ENCODE measurements at places on chromosomes 2 and 18. TPM values are rescaled to one million over a fixed set of nuclear protein-coding genes. Genes with fewer than 3 reads are reported as not detected.

Gene OXER1
- total RNA-seq, result 0.30 TPM

Gene CRYGD
- not detected for total RNA-seq

Gene MTLN
- total RNA-seq, result 73.8 TPM

Gene SPP2
- not detected for total RNA-seq

Gene ST6GAL2
- total RNA-seq, result 5.7 TPM

Gene SCYGR4
- total RNA-seq, result not detected

Gene C2orf66
- total RNA-seq, result not detected

Gene PDK1
- total RNA-seq, result 18.6 TPM

Gene MC5R
- 0.57 TPM for total RNA-seq

Gene GPBAR1
- total RNA-seq, result 0.31 TPM

DNA sequence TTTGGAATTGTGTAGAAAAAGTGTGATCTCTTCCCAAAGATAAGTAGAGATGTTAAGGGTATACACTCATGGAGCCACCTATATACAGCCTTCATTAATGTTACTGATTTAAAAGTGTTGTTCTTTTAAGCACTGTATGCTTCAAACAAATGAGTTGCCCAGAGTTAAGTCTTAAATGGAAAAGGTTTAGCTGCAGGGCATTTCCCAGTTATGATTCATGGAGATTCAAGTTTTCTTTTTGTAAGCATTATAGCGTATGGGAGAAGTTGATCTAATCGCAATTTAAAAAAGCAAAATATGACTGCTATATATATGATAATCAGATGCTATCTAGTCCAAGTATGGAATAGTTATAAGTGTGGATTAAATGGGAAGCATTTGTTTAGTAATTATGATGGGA, 4.8 kb downstream of the PDK1 start:
- DNase-seq, result no peak

- no peak for DNase-seq
Measured at GRCh38 chr2:62032096-62032495, 126.6 kb downstream of the COMMD1 start.

GRCh38 chr2:26516246-26516645, 38.3 kb upstream of the OTOF start:
- DNase-seq, result no peak

DNA sequence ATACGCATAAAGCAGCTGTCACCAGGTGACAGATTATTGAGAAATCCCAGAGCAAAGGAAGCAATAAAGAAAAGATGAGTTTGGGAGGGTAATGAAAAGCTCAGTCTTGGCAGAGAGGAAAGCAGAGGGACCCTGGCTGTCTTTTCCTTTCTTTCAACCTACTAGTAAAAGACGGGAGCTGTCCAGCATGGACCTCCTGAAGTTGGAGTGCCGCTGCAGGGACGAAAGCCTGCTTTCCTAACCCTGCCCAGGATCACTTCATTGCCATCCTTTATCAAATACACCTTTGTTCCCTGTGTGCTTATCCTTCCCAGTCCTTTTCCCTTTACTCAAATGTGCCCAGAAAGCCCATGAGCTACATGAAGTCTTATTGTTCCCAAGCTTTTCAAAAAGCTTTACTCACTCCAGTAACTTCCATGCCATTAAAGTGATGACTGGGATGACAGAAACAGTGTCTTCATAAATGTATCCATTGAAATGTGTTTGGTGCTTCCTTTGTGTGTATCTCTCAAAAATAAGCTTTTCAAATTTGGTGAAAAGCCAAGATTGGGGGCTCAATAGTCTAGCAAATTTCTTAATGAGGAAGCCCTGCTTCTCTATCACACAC, 3.7 kb upstream of the SPR start:
- DNase-seq, result no peak

DNA sequence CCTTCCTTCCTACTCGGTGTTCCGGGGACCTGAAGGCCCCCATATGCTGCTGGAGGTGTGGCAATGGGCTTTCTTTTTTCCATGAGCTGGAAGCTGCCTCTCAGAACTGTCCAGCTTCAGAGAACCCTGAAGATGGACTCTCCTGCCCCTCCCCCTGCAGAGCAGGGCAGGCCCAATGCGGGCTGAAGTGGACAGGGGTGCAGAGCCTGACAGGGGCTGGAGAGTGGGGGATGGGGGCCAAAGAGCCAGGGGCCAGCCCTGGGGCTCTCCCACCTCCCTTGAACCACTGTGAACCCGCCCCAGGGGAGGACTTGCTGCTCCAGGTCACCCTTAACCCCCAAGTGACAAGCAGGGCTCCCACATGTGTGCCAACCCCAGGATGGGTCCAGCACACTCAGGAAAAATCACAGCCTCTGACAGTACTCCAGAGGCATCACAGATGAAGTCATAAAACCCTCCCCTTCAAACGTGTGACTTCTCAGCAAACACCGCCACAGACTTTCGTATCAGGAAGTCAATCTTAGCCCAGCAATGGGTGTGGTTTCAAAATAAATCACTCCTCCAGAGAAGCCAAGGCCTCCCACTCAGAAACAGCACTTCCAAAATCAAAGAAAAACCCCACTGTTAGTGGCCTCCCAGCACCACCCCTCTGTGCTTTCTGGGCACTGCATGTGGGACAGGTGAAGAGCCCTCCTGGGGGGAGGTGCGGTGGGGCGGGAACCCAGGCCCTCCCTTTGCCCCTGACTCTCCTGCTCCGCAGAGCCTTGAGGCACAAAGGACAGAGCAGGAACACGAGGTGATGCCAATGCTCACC, 135.8 kb downstream of the HDAC4 start:
- no peak for DNase-seq

DNA sequence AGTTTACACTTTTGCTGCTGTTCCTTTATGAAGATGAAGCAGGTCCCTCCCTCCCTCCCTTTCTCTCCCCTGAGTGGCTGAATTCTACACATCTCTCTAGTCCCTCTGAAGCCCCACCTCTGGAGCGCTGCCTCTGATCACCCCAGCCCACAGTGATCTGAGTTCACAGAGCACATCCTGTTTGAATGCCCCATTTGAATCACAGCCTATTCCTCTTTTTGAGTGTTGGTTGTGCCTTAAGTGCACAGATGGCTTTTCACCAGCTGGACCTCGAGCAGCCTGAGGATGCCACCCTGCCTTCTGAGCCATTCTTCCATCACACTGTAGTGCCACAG, 87.1 kb downstream of the ITGB1BP1 start:
- DNase-seq, result no peak

DNA sequence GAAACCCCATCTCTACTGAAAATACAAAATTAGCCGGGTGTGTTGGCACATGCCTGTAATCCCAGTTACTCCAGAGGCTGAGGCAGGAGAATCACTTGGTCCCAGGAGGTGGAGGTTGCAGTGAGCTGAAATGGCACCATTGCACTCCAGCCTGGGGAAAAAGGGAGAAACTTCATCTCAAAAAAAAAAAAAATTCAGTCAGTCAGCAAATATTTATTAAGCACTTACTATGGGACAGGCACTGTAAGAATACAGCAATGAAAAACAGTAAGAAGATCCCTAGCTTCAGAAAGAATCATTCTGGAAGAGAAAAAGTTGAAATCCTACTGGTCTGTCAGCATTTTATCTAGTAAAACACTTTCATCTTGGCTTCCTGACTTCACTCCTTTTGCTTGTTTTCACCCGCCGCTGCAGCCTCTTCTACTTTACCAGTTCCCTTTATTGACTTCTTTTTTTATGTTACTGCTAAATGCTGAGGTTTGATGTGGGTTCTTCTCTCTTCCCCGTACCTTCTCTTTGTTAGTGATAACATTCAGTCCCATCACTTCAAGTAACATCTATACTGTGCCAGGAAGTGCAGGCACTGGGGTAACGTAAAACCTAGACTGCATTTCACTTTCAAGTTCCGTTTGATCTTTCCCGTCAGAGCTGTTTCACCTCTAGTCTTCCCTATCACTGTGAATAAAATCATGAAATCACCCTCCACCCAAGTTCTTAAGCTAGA, 10.8 kb upstream of the TAF4B start:
- no peak for DNase-seq

DNA sequence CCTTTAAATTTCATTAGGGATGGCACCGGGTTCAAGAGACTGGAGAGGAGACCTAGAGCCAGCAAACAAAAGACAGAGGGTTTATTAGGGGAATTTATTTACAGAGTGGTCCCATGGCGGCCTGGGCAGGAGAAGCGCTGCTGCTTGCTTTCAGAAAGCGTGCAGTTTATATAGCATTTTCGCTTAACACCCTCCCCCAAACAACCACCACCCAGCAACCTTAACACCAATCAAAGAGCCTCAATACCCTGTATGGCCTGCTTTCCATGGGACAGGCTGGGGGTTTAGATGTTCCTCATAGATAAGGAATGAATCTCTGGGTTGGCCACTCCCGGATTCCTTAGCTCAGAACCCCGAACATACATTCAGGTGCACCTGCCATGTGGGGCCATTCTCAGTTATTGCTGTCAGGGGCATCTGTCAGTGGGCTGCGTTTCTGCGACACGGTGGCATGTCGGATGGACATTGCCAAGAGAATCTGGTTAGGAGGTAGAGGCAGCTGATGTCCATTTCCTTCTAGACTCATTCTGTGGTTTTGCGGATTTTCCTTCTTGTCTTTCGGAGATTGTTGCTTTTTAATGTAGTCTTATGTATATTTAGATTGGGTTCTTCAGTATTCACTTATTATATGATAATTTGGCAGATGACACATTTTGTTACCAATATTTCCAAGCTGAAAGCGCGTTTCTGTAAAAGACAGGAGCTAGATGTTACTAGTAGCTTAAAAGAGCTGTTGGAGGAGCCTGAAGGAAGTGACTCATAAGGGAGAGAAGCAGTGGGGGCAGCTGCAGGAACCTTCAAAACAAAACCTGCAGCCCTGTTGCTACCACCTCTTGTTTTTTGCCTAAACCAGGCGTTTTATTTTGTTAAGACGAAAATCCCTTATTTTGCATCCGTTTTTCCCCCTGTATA, 7.2 kb downstream of the AGAP1 start:
- DNase-seq, result no peak

DNA sequence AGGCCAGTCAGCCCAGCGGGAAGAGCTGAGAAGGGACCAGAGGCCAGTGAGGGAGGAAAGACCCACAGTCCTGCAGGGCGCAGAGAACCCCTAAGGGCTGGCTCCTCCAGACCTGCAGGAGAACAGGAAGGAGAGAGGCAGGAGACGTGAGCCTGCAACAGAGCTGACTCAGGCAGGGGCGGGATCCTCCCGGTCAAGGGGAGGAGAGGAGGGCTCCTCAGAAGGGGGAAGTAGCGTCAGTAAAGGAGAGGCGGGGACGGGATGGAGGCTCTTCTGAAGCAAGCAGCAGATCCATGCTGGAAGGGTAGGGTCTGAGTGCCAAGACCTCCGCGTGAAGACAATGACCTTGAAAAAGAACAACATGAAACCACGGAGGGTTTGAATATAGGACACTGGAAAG, 50.8 kb downstream of the TRABD2A start:
- no peak for DNase-seq

DNA sequence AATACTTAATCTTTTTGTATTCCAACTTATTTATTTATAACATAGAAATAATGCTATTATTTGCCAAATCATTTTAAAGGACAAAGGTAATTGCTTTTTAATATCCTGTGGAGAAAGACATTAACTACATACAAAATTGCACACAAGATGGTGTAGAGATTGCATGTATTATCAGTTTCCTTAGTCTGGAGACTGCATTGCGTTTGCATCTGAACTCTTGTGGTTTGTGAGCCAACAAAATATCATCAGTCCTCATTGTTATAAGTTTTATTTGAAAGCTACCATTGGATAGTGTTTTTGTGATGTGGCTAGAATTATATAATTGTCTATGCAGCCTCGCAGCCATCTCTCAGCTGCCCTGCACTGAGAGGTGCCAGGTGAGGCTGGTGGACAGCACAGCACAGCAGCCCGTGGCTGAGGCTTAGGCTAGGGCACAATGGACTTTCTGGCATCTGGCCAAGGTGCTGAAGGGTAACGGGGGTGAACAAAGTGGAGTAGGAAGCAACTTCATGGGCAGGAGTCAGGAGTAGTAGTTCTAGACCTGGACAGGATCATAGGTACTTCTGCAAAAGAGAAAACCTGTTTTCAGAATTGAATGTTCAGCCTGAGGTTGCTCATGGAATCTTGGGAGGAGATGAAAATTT, 15.1 kb downstream of the RASGRP3 start:
- DNase-seq, result no peak

DNA sequence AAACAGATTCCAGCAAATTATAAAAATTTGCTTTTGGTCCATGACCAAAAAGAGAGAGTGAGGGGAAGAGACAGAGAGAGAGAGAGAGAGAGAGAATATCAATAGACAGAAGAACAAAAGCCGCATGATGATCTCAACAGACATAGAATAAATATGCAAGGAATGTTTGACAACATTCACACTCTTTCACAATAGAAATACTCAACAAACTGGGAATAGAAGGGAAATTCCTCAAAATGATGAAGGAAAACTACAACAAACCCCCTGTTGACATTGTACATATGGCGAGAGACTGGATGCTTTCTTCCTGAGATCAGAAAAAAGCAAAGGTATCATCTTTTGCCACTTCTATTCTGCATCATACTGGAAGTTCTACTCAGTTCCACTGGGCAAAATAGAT, 309.7 kb downstream of the RAD51AP2 start:
- DNase-seq, result no peak

GRCh38 chr18:21109936-21110712, 1.5 kb downstream of the ROCK1 start:
- no peak for DNase-seq

- DNase-seq, result no peak
Measured at GRCh38 chr2:36403675-36404230, 48.2 kb downstream of the CRIM1 start.

- no peak for DNase-seq
Measured at GRCh38 chr18:60684843-60685513, 312.4 kb upstream of the MC4R start.

GRCh38 chr2:51782921-51783765, 751.2 kb upstream of the NRXN1 start:
- DNase-seq, result no peak

- DNase-seq, result no peak
Measured at GRCh38 chr2:20012282-20013125, at the start of gene MATN3. Gene MATN3, minus strand, starts transcription at chr2:20012668. Its CDS starts 37 bp downstream, at chr2:20012631.

GRCh38 chr2:104538077-104538476, 315.8 kb upstream of the POU3F3 start:
- DNase-seq, result no peak
